ENCODE measurements at places on chromosomes 12 and 14. TPM values are rescaled to one million over a fixed set of nuclear protein-coding genes. Genes with fewer than 3 reads are reported as not detected.

- H3K36me3 ChIP-seq = no peaks in the 10 kb centered on the region
- H3K27me3 ChIP-seq = no peaks in the 10 kb centered on the region
- H3K27ac ChIP-seq = no peak overlapping the region
- DNase-seq = no peak
- H3K4me1 ChIP-seq = no peaks in the 10 kb centered on the region
These were observed 190.6 kb downstream of the SLC2A13 start for GRCh38 chr12:39915249-39915648.

Gene NPFF
- polyA plus RNA-seq = not detected

DNA sequence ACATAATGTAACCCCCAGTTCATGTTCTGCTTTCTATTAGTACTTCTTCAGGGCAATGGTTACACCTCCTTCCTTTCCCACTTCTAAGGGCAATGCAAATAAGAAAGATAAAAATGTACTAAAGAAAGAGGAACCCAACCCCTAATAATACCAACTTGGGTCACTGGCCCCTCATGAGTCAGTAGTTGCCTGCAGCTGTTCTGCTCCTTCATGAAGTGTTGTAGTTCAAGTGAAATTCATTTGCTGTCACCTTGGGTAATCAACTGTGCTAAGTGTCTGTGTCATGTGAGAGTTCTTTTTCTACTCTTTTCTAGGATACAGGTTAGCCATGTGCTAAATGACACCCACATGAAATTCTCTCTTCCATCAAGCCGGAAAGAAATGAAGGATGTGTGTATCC, 91.8 kb downstream of the PLXNC1 start:
- DNase-seq = no peak
- H3K36me3 ChIP-seq = peaks cover 10% of the 10 kb centered on the region
- H3K4me1 ChIP-seq = peaks cover 14% of the 10 kb centered on the region
- no peak overlapping the region for H3K27ac ChIP-seq
- no peaks in the 10 kb centered on the region for H3K27me3 ChIP-seq

DNA sequence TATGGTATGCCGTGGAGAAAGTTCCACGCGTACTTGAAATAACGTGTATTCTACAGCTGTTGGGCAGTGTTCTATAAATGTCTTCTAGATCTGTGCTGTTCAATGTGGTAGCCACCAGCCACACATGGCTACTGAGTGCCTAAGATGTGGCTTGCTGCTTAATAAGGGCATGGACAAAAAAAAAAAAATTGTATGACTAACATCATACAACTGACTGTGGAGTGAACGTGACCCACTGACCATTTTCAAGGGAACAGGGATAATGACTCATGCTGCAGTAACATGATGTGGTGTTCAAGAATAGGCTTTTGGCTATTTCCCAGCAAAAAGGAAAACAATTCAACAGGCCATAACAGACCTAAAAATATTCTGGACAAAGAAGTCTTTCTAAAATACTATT, 13.0 kb downstream of the ATG14 start:
- no peak for DNase-seq
- no peak overlapping the region for H3K27ac ChIP-seq
- H3K4me3 ChIP-seq = no peak overlapping the region

Gene EPYC
- polyA plus RNA-seq = not detected

GRCh38 chr14:37035401-37035800, 137.0 kb downstream of the SLC25A21 start:
- DNase-seq = no peak
- H3K4me3 ChIP-seq = no peak overlapping the region
- H3K4me1 ChIP-seq = no peaks in the 10 kb centered on the region
- no peaks in the 10 kb centered on the region for H3K36me3 ChIP-seq
- H3K27ac ChIP-seq = no peak overlapping the region

DNA sequence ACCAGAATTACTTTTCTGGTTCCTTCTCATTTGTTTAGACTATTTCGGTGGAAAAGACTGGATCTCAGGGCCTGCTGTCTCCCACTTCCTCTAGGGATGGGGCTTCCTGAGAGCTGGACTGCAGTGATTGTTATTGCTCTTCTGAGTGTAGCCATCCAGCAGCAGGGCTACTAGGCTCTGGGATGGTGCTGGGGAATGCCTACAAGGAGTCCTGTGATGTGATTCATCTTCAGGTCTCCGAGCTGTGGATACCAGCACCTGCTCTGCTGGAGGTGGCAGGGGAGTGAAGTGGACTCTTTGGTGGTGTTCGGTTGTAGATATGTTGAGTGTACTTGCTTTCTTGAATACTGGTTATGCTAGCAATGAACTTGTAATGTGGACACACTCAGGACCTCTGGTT, 42.7 kb downstream of the AEBP2 start:
- peak overlapping the region; percentile 23 for H3K4me3 ChIP-seq
- peak overlapping the region; percentile 53 for H3K27ac ChIP-seq
- H3K27me3 ChIP-seq = no peaks in the 10 kb centered on the region
- peaks cover 52% of the 10 kb centered on the region for H3K4me1 ChIP-seq

DNA sequence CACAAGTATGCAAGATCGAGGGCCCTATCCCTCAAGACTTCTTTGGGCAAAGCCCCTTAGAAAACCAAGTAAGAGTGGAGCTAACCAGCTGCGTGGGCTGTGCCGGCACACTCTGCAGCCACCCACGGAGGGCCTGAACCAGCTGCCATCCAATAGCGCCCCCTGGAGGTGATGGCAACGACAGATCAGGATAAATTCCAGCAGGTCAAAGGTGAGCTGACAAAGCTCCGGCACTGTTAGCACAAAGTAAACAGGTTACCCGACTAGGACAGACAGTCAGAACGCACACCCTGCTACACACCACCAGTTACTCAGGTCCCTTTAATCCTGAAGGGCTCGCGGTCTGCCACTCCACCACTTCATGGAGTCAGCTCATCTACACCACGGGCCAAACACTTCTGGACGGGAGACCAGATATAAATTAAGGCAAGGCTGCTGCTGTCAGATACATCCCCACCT, 4.9 kb downstream of the ZBTB39 start:
- peaks cover 45% of the 10 kb centered on the region for H3K36me3 ChIP-seq
- H3K27ac ChIP-seq = no peak overlapping the region
- H3K27me3 ChIP-seq = no peaks in the 10 kb centered on the region
- H3K4me3 ChIP-seq = no peak overlapping the region
- DNase-seq = peak; percentile 71

Gene EPS8
- polyA plus RNA-seq = 4.0 TPM

GRCh38 chr12:49200919-49201594, 12.2 kb upstream of the TUBA1A start:
- no peaks in the 10 kb centered on the region for H3K36me3 ChIP-seq
- DNase-seq = peak; percentile 47
- H3K4me1 ChIP-seq = peaks cover 14% of the 10 kb centered on the region
- no peak overlapping the region for H3K27ac ChIP-seq
- H3K27me3 ChIP-seq = no peaks in the 10 kb centered on the region

GRCh38 chr12:72282721-72283120, 10.6 kb downstream of the TRHDE start:
- DNase-seq = no peak
- no peak overlapping the region for H3K4me3 ChIP-seq
- no peaks in the 10 kb centered on the region for H3K27me3 ChIP-seq
- no peaks in the 10 kb centered on the region for H3K4me1 ChIP-seq
- H3K36me3 ChIP-seq = no peaks in the 10 kb centered on the region
- H3K27ac ChIP-seq = no peak overlapping the region

Gene POTEM
- not detected for polyA plus RNA-seq

DNA sequence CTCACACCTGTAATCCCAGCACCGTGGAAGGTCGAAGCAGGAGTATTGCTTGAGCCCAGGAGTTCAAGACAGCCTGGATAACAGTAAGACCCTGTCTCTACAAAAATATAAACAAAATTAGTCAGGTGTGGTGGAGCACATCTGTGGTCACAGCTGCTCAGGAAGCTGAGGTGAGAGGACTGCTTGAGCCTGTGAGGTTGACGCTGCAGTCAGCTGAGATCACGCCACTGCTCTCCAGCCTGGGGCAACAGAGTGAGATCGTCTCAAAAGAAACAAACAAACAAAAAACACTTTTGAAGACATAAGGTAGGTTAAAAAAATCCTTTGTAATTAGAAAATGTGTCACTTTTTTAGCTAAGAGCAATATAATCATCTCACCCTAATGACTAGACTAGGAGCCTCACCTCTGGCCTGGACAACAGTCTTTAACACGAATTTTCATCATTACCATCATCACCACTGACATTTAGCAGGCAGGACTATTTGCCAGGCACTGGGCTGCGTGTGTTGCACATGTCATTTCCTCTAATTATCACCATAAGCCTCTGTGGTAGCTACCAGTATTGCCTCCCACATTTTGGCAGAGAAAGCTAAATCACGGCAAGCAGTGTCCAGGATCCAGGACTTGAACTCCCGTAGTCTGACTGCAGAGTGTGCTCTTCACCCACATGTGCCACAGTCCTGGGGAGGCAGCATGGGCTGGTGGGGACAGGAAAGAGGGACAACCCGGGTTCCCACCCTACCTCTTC, 4.6 kb upstream of the SYCP3 start:
- H3K36me3 ChIP-seq = peaks cover 13% of the 10 kb centered on the region
- no peak overlapping the region for H3K4me3 ChIP-seq
- no peaks in the 10 kb centered on the region for H3K4me1 ChIP-seq
- DNase-seq = no peak
- H3K27me3 ChIP-seq = no peaks in the 10 kb centered on the region

- H3K4me3 ChIP-seq = no peak overlapping the region
- no peak for DNase-seq
- H3K4me1 ChIP-seq = no peaks in the 10 kb centered on the region
- H3K36me3 ChIP-seq = no peaks in the 10 kb centered on the region
These were observed 967.9 kb downstream of the FSCB start for GRCh38 chr14:43539210-43539609.

GRCh38 chr12:76486011-76486410, 73.6 kb downstream of the OSBPL8 start:
- H3K4me1 ChIP-seq = peaks cover 12% of the 10 kb centered on the region
- H3K36me3 ChIP-seq = no peaks in the 10 kb centered on the region
- DNase-seq = no peak

GRCh38 chr14:102323102-102323501, 3.6 kb downstream of the ZNF839 start:
- H3K4me1 ChIP-seq = peaks cover 24% of the 10 kb centered on the region
- DNase-seq = no peak
- peaks cover 4% of the 10 kb centered on the region for H3K36me3 ChIP-seq
- no peak overlapping the region for H3K27ac ChIP-seq
- H3K4me3 ChIP-seq = no peak overlapping the region
- H3K27me3 ChIP-seq = no peaks in the 10 kb centered on the region

DNA sequence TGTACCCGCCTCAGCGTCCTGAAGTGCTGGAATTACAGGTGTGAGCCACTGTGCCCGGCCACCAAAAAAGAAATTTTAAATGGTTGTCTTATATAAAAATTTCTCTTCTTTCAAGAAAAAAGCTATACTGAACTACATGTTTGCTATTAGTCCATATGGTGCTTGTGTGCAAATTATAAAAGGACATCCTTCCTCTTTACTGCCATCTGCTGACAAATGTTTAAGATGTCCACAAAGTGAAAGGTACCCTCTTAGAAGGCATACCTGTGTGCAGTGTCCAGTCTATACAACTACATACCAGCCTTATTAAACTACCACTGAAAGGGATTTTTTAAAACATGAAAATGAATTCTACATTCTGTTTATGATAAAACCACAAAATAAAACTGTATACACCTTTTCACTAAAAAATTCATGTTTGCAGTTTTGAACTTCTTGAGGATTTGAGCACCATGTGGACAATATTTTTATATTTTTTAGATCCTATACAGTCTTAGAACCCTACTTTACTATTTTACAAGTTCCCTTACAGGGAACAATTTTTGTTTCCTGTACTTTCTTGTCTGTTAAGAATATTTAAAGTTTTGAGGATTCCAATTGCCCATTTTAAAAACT, 32.8 kb upstream of the TOMM20L start:
- no peaks in the 10 kb centered on the region for H3K27me3 ChIP-seq
- H3K36me3 ChIP-seq = peaks cover 57% of the 10 kb centered on the region
- no peak overlapping the region for H3K4me3 ChIP-seq
- H3K4me1 ChIP-seq = no peaks in the 10 kb centered on the region
- DNase-seq = peak; percentile 30
- H3K27ac ChIP-seq = no peak overlapping the region

Gene UBR7
- polyA plus RNA-seq = 28.5 TPM

- no peaks in the 10 kb centered on the region for H3K27me3 ChIP-seq
- DNase-seq = no peak
- no peak overlapping the region for H3K27ac ChIP-seq
- peaks cover 66% of the 10 kb centered on the region for H3K36me3 ChIP-seq
These were observed 6.4 kb downstream of the FKBP4 start for GRCh38 chr12:2801044-2801783.

- DNase-seq = no peak
- H3K27ac ChIP-seq = no peak overlapping the region
- H3K36me3 ChIP-seq = no peaks in the 10 kb centered on the region
- no peaks in the 10 kb centered on the region for H3K4me1 ChIP-seq
These were observed 27.8 kb upstream of the FAM222A start for GRCh38 chr12:109685574-109686447.

DNA sequence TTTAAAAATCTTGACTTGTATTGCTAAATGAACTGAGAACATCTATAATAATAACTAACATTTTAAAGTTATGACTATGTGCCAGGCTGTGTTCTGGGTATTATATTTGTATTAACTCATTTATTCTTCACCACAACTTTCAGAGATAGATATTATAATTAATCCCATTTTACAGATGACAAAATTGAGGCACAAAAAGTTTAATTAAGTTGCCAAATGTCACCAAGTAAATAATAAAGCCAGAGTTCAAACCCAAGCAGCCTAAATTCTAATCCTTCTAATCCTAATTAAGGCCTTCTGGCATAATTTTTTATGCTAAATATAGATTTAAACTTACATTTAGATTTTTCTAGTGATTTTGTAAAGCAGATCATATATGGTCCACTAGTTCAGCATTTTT, 17.5 kb upstream of the TUBA1A start:
- H3K27me3 ChIP-seq = no peaks in the 10 kb centered on the region
- H3K4me1 ChIP-seq = peaks cover 7% of the 10 kb centered on the region
- no peak overlapping the region for H3K27ac ChIP-seq
- H3K36me3 ChIP-seq = no peaks in the 10 kb centered on the region

Gene CD163L1
- polyA plus RNA-seq = not detected

- H3K4me1 ChIP-seq = no peaks in the 10 kb centered on the region
- H3K36me3 ChIP-seq = no peaks in the 10 kb centered on the region
- H3K27me3 ChIP-seq = no peaks in the 10 kb centered on the region
- no peak overlapping the region for H3K4me3 ChIP-seq
- peak; percentile 55 for DNase-seq
These were observed 891.1 kb downstream of the TMEM121 start for GRCh38 chr14:106417224-106418049.

Gene MYO1H
- not detected for polyA plus RNA-seq

Gene PMEL
- not detected for polyA plus RNA-seq

Gene PPP1R1A
- polyA plus RNA-seq = not detected

DNA sequence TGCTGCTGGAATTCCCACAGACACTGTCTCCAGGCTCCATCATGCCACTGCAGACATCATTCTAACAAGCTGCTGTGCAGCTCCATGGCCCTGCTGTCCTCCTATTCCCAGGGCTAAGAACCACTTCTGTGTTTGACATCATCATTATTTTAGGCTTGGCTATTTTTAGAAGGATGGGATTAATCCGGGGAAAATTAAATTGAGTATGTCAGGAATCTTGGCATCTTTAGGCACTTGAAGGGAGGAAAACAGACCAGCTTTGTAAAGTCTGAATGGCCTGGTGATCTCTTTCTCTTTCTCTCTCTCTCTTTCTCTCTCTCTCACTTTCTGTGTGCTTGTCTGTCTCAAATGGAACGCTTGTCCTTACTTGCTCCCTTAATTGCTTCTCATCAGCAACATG, 568.3 kb upstream of the FLRT2 start:
- H3K27me3 ChIP-seq = no peaks in the 10 kb centered on the region
- no peak overlapping the region for H3K27ac ChIP-seq
- H3K4me1 ChIP-seq = no peaks in the 10 kb centered on the region
- no peaks in the 10 kb centered on the region for H3K36me3 ChIP-seq
- DNase-seq = no peak
- H3K4me3 ChIP-seq = no peak overlapping the region

Gene PRPH
- not detected for polyA plus RNA-seq

- H3K27ac ChIP-seq = no peak overlapping the region
- no peaks in the 10 kb centered on the region for H3K27me3 ChIP-seq
- no peaks in the 10 kb centered on the region for H3K4me1 ChIP-seq
These were observed 197.0 kb downstream of the PHLDA1 start for GRCh38 chr12:75834591-75834990.
